ENCODE measurements at places on chromosomes 1 and 21. TPM values are rescaled to one million over a fixed set of nuclear protein-coding genes. Genes with fewer than 3 reads are reported as not detected.

DNA sequence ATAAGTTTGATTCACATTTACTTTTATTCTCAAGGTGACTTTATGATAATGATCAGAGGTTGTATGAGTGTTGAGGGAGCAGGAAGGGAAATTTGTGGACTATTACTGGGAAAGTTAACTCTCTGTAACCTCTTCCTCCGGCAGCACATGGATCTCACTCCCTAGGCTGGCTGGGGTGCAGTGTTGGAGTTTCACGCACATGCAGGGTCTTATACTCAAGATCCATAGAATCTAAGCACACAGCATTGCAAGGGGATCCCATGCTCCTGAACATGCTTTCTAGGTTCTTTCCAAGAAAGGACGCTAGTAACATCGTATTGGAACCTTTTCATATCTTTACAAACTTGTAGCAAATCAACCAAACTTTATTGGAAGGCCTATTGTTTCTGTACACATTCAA is 757.6 kb upstream of the TPTE start:
- no peak for DNase-seq

Gene ZNF684
- 3.6 TPM for polyA plus RNA-seq

DNA sequence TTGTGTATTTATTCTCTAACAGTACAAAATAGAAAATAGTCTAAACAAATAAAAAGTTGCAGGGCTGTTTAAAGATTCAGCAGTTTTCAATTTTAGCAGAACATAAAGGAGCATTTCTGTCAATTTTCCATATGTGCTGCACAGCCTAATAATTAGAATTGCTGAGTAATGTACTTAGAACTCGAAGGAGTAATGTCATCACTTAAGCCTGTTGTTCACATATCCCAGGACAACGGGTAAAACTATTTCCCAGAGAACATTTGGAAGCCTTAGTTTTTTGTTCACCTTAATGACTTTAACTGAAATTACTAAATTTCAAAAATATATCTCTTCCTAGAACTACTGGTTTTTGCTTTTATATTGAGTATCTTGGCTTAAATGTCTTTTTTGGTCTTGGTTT is 81.6 kb downstream of the ZP4 start:
- peak; percentile 21 for DNase-seq

GRCh38 chr1:43506233-43506632 is 24.4 kb upstream of the PTPRF start:
- no peak for DNase-seq

DNA sequence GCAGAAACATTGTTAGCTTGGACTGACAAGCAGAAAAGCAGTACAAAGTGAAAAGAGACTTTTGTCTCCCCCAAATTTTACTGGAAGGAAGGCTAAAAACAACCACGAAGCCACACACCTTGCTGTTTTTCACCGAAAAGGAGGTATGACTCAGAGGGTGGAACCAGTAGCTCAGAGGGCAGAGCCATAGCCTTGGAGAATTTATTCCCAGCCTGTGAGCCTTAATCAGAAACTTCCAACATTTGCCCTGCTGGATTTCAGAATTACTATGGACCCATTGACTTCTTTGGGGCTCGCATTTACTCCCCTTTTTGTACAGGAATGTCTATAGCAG is 32.0 kb downstream of the RPS6KC1 start:
- DNase-seq = no peak

DNA sequence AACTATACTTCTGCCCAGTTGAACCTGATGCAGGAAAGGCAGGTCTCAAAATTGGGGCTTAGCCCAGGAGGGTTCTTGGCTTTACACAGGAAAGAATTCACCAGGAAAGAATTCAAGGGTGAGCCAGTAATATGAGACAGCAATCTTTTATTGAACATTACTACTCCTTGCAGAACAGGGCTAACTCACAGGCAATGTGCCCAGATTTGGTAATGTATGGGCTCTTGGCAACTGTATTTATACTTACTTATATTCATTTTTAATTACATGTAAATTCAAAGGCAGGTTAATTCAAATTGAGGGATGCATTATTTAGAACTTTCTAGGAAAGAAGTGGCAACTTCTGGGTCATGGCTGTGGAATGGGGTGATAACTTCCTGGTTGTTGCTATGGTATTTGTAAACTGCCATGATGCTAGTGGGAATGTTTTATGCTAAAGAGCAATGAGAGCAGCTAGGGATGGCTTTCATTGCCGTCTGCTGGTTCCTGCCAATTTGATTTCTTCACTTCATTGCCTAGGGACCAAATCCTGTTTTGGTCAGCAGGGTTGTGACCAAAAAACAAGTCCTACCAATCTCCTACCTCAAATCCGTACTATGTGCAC is 107.5 kb downstream of the CHRM3 start:
- DNase-seq = no peak

Gene CD247
- polyA plus RNA-seq = 0.61 TPM

DNA sequence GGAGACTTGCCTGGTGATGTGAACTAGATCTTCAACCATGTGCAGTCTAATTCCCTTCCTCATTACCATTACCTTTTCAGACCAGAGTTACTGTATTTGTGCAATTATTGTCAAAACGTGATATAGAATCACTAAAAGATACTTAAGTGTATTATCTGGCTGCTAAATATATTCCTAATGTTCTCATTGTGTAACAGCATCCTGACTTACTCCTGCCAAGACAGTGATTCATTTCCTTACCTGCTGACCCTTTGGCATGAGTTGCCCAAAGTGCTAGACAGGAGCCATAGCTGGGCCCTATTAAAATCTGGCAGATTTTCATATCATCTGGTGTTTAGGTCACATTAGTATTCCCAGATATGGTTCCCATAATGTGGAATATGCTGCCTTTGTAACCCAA is 598.3 kb upstream of the CAMK1G start:
- DNase-seq = no peak

Gene SH2D5
- polyA plus RNA-seq = 0.44 TPM

Gene GBP1
- polyA plus RNA-seq = 10.1 TPM

Gene TMIGD3
- polyA plus RNA-seq = 0.27 TPM

Gene KCNJ9
- 0.09 TPM for polyA plus RNA-seq

DNA sequence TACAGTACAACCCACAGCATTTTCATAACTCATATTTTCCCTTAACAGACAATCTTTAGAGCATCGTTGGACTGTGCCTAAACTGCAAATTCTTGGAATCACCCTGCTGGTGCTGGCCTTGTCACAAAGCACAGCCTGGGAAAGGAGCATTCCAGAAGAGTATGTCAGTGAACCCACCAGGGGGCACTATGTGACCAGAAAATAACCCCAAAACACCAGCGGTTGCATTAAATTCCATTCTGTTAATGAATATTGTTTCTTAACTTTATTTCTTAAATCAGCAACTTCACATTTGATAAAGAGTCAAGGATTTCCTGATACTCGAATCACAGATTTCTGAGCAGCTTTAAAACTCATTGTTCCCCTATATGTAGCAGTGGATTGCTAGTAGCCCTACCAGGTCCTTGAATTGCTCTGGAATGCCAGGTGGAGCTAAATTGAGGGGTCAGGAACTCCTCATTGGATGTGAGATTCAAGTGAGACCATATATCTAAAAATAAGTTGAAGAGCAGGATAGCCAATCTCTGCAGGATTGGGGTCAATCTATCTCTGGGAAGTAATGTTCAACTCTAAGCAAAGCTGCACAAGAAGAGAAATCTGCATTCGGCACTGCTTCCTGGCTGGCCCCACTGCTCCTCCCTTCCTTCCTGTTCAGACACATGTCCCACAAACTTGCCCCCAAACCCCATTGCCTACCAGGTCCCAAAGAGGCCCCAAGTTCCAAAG is 12.7 kb upstream of the RAB4A start:
- peak; percentile 71 for DNase-seq

DNA sequence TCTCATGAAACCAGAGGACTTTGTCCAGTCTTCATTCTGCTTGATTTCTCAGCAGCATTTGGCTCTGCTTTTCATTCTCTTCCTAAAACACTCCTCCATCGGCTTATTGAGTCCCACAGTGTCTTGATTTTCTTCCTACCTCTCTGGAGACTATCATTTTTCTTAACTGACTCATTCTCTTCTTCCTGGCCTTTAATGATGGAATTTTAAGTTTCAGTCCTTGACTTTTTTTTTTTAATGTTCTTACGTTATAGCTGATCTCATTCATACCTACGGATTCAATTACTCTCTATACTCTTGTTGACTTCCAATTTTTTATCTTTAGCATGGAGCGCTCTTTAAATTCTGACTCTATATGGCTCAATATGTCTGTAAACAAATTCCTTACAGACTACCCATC is 111.1 kb downstream of the NEK7 start:
- DNase-seq = no peak

Gene CLCNKA
- polyA plus RNA-seq = 1.6 TPM

Gene KCNQ4
- 44.5 TPM for polyA plus RNA-seq

DNA sequence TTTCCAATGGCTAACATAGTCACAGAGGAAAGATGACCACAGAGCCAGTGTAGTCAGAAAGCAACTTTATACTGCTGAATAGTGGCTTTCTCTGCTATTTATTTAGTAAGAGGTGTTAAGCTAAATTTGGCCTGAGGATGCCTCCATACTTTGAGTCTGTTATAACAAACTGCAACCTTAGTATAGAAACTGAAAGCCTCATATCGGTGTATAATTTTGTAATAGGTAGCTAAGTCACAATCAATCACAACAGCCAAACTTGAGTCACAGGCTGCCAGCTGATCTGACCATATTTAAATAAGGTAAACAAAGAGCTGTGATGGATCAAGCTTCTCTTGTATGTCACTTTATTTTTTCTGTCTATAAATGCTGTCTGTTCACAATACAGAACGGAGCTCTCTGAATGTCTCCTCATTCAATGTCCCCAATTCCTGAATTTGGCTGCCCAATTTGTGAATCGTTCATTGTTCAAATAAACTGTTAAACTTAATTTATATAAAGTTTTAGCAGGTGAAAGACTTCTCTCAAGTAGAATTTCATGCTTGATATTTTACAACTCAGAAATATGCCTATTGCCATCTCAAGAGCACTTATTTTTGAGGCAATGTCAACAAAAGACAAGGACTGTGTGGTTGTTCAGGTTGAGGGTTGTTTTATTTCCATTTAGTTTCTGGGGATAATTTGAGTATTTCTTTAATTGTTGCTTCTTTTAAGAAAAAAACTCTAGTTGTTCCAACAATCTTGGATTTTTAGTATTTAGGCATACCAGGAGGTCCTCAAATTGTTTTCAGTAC is 339.7 kb upstream of the B3GALT2 start:
- no peak for DNase-seq

- DNase-seq = no peak
Observed at GRCh38 chr1:66401244-66401643, 132.7 kb upstream of the SGIP1 start.

DNA sequence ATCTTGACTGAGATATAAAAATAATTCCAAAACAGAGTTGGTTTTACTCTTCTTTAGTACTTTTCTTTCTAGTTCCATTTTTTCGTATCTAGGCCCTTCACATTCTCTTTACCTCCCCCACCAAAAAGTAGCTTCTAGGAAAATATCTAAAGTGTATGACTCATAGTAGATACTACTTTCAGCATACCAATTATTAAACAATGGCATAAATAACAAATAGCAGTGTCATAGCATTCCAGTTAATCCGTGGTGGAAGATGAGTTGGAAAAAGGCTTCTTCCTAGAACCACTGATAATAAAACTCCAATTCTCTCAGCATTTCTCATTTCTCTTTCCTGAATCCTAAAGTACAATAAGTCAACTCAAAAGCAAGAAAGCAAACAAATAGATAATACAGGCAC is 859.0 kb upstream of the B3GALT2 start:
- DNase-seq = no peak

Gene FNDC5
- 209 TPM for polyA plus RNA-seq

DNA sequence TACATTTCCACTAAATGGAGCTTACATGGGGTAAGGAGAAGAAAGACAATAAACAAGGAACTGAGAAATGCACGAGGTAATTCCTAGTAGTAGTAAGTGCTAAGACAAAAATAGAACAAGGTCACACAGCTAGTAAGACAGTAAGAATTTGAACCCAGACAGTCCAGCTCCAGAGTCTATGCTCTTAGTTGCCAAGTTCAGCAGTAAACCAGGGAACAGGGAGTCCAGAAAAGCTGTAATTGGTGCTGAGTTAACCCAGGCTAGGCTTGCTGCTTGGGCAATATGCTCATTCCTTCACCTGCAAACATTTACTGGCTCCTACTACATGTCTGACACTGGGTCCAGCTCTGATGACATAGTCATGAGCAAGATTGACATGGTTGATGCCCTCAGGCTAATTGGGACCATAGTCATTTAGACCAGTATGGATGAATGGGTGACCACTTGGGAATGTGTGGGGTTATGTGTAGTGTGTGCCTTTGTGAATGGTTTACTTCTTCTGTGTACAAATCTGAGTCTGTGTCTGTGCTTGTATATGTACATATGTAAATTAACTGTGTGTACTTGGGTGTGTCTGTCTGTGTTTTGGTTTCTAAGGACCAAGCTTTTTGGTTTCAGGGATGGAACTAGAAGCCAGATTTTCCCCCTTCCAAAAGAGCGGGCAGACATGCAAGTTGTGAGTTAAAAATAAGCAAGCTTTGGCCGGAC is 2.0 kb downstream of the GPX7 start:
- DNase-seq = no peak

DNA sequence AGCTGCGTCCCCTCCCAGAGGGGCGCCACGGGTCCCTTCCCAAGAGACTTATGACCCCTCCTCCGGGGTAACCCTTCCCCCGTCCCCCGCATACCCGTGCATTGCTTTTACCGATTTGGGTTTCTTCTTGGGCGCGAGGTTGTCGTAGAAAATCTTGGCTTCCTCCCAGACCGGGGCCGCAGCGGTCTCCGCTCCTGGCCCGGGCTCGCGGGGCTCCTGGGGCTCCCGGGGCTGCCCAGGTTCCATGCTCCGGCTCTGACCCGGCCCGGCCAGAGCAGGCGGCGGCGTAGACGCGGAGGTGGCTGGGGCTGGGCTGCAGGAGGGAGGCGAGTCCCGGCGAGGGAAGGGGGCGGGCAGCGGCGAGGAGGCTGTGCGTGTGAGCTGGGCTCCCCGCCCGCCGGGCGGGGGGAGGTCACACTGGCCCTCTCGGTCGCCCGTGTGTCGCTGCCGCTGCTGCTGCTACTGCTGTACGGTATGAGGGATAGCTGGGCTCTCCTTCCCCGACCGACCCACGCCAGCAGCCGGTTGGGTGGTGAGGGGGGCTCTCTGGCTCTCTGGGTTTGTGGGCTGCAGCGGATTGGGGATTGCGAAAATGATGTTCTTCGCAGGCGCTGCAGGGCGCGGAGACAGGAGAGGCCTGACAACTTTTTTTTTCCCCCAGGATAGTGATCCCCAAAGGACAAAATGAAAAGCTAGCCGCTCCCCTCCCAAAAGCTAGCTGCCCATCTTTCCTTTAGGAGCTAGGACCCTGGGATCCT is at the start of gene NT5C1A:
Gene NT5C1A, minus strand, starts transcription at position 315 of the 758 bp plus-strand sequence. Its CDS starts 69 bp downstream, at position 246.
- peak; percentile 46 for DNase-seq

- DNase-seq = no peak
Observed at GRCh38 chr1:85438353-85438752, 26.6 kb downstream of the DDAH1 start.

Gene GRIK3
- 0.50 TPM for polyA plus RNA-seq

GRCh38 chr1:219907772-219908070 is 20.6 kb downstream of the SLC30A10 start:
- no peak for DNase-seq

All from hindlimb muscle (tissue), 1 donor.